ENCODE measurements at places on chromosomes 5 and 9.
A peak's percentile ranks its signal among the peaks of the same experiment; 100 is the strongest.

GRCh38 chr5:112276991-112277390 lies 142.1 kb downstream of the EPB41L4A start:
- no peak for DNase-seq

GRCh38 chr5:121429761-121430160 lies 421.9 kb upstream of the FTMT start:
- DNase-seq = no peak

DNA sequence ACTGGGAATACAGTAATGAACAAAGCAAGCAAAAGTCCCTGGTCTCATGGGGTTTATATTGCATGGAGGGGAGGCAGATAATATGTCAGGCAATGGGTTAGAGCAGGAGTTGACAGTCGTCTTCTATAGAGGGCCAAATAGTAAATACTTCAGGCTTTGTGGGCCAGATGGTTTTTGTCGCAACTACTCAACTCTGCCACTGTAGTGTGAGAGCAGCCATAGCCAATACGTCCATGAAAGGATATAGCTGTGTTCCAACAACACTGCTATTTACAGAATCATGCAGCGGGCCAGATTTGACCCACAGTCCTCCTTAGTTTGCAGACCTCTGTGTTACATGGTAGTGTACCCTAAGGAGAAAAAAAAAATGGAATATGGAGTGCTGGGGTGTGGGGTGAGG lies 25.5 kb downstream of the MAST4 start:
- DNase-seq = no peak

DNA sequence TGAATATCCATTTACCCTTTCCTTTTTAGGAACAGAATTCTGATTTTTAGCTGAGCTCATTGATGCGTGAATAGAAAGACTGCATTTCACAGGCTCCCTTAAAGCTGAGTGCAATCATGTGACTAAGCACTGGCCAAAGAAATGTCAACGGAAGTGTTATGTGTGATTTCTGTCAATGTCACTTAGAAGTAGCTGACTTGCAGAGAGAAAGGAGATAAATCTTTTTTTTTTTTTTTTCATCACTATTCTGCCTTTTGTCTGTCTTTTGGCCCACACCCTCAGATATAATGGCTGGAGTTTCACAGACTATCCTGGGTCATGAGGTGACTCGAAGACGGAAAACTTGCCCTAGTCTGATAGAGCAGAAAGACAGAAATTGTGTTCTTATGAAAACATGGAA lies 39.3 kb upstream of the SLC27A6 start:
- DNase-seq = no peak

GRCh38 chr5:138349852-138350562 lies 2.5 kb upstream of the KDM3B start:
- DNase-seq = no peak

- no peak for DNase-seq
Observed at GRCh38 chr5:131607903-131608540, 27.0 kb downstream of the RAPGEF6 start.

GRCh38 chr5:98349251-98349989 lies 424.0 kb upstream of the RGMB start:
- no peak for DNase-seq

GRCh38 chr5:171701100-171701541 lies 84.5 kb upstream of the SMIM23 start:
- no peak for DNase-seq

- DNase-seq = no peak
Observed at GRCh38 chr9:33351547-33351946, 50.8 kb downstream of the AQP7 start.

DNA sequence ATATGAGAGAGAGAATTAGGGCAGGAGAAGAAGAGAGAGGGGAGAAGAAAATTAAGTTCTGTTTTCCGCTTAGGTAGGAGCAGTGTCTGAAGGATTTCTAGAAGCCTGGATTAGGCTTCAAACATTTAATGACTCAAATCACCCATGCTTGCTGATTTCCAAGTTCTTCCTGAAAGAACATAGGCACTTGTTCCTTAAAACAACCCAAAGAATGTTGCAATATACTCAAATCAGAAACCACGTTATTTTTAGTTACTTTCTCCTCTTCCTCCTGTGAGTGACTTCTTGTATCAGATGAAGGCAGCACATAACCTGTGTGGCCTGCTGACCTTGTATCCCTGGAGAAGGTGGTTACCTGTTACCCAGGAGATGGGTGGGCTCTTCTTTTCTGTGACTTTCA lies 351.5 kb upstream of the KLF4 start:
- DNase-seq = no peak

DNA sequence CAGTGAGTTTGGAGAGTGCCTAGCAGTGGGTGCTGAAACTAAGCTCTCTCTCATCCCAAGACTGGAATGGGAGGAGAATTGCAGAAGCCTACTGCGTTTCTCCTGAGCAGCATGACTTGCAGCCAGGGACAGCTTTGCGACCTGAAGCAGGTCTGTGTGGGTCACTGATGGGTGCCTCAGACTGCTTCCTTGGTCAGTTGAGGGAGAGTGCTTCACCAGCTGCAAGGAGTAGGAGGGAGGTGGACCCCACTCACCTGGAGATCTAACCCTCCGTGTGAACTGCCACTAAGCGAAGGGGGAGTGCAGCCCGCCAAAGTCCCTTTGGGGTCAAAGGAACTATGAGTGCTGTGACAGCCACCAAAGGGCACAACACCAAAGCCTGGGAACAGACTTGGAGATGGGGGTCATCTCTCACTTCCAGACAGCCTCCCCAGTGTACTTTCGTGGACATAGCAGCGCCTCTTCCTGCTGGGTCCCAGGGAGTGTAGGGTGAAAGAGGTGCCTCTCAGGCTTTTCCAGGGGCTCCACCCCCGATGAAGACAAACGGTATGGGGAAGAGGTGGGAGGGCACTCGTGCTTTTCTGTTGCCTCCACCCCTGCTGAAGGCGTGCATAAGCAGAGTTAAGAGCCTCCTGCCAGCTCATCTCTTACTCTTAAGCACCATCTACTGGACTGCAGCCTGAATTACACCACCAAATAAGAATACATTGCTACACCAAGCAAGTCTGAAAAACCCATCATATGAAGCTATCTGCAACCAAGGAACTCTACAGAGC lies 34.3 kb upstream of the MACIR start:
- DNase-seq = peak; percentile 7

GRCh38 chr9:128503870-128504269 lies 649 bp upstream of the GLE1 start:
- DNase-seq = no peak

DNA sequence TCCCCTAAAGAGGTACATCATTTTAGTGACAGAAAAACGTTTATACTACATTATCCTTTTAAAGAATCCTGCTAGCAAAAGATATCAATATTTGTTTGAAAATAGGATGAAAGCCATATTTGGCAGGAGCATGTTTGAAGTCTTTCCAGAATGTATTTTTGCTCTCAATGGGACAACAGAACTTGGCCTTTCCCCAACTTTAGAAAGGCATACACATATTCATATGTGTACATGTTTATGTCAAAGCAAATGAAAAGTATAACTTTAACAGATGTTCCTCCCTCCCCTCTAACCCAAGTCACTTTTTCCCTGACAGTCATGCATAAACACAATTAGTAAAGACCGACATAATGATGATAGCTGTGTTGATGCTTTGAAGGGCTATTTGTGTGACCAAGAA lies 427.8 kb upstream of the CDH6 start:
- no peak for DNase-seq

DNA sequence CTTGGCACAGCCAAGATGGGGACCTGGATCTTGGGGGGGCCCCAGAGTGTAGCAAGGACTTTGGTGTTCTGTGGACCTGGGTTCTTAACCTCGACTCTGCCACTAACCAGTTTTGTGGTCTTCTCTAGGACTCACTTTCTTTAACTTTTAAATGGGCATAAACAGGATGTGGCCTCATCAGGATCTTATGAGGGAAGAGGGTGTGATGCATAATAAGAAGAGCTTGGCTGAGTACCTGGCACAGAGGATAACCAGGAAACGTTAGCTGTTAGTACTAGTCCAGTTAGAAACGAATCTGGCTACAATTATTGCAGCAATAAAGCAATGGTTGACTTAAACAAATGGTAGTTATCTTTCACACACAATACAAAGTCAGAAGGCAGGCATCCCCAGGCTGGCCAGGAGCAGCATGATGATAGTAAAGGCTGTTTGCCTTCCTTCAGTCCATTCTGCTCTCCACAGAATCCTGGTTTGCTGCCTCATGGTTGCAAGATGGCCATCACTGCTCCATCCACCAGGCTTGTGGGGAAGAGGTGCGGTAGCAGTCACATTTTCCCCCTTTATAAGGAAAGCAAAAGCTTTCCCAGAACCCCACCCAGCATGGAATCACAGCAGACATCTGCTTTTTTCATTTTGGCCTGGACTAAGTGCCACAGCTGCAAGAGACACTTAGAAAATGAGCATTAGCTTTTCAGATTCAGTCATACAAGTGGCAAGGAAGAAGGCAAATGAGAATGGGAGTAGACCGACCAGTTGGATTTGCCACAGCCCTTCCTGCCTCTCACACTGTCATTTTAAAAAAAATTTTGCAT lies 225.0 kb downstream of the AOPEP start:
- DNase-seq = no peak

DNA sequence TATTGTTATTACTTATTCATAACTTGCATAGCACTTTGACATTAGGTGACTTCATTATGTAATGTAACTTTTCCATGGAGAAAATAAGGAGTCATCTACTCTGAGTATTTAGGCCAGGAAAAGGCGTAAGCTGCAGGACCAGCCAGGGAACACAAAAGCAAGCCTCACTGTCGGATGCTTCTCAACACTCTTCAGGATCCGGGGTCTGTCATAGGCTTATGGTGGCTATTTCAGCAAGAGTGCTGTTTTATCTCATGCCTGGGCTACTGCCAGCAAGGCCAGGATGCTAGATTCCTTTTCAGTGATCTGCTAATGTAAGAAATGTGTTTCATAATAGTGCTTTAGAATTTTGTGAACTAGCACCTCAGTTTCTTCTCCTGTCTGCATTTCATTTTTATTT lies 162.4 kb downstream of the CHSY3 start:
- no peak for DNase-seq

DNA sequence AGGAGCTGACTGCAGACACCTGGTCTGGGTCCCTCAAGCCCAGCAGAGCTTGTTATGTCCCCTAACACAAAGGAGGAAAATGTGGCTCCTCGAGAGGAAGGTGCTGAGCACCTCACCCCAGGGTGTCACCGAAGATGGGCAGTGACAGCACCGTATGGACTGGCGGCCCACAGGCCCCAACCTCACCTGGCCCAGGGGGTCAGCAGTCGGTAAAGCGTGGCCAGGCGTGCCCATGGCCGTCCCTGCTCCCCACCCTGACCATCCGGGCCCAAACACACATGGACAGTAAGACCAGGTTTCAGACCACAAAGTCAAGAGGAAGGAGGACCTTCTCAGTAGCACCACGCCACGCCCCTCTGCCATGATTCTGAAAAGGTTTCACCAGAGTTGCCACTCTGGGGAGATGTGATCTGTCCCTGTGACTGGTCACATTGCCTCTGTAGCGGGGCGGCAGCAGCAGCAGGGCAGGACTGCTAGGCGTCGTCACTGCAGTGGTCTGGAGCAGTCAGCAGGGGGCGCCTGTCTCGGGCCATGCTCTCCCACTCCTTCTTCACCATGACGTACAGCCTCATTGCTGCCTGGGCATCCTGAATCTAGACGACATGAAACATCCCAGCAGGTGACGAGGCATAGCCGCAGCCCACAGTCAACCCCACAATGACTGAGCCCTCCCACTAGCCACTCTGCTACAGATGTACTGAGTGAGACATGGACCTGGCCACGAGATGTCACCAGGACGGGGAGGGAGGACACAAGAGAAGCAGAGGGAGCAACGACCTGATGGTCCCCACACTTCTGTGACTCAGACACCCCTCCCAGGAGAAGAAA lies 11.1 kb downstream of the REXO4 start:
- DNase-seq = peak; percentile 71

- no peak for DNase-seq
Observed at GRCh38 chr9:136650648-136651047, 12.1 kb upstream of the EGFL7 start.

- no peak for DNase-seq
Observed at GRCh38 chr5:91245871-91246270, 137.2 kb downstream of the ARRDC3 start.

DNA sequence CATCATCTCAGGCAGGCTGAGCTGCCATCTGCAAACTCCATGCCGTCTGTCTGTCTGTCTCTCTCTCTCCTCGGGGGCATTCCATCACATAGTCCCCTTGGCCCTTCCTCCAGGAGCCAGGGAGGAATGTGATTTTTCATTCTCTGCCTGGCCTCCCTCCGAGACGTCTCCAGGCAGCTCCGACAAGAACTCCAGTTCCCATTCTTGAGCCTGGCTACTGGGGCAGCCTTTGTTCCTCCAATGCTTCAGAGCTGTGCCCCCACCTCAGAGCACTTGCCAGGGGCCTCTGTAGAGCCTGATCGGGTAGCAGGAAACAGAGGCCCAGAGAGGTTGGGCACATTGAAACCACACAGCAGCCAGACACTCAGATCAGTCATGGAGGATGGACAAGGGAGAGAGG lies 74.0 kb downstream of the COL27A1 start:
- DNase-seq = no peak

GRCh38 chr5:139422307-139422893 lies 16.9 kb downstream of the DNAJC18 start:
- peak; percentile 41 for DNase-seq

- DNase-seq = no peak
Observed at GRCh38 chr5:106311230-106311915, 1359.4 kb downstream of the EFNA5 start.

DNA sequence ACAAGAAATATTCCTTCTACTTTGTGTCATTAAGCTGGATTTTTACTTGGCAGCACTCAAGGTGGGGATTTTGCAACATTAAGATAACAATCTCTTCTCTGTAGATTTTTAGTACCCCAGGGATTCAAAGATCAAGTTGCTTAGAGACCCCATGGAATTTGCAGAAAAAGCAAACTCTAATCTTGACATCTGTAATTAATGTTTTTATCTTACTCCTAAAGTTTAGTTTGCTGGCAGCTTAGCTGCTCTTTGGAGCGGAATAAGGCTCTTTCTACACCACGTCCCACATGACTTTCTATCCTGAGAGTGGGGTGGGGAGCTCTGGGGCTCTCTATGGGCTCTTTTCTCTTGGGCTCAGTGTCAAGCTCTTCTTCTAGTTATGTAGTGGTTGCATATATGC lies 21.7 kb upstream of the SPDL1 start:
- DNase-seq = no peak
